Anterior cingulate cortex (tissue), 58 donors: ENCODE measurements at places on chromosomes 11 and 22.

DNA sequence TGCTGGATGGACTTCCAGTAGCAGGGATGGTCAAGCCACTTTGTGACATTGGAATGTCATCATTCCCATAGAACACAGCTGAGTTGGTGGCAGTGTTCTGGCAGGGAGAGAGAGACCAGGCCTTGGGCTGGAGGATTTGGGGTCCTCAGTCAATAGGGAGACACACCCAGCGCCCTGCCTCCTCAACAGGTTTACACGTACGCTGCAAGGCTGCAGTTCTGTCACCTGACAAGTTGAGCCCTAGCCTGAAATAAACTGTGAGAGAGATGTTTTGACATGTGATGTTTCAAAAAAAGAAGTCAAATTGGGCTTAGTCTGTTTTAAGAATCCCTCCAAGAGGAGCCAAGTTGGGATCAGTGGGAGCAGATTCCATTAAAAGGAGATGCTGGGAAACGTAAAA, 42.9 kb upstream of the CRYBB3 start:
- no peak for DNase-seq

GRCh38 chr11:44348114-44348513, 38.2 kb upstream of the ALX4 start:
- no peak for DNase-seq

DNA sequence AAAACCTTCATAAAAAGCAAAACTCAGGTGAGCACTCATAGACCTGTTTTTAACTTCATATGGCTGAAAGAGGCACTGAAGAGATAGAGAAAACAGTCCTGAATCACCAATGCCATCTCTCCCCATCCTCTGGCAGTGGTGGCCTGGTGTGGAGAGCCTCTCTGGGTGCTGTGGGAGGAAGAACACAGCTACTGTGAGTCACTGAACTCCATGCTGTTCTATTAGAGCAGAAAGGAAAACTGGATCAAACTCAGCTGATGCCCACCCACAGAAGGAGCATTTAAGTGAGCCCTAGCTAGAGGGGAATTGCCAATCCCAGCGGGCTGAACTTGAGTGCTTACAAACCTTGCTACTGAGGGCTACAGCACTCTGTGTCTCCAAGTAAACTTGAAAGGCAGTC, 115.3 kb upstream of the SESN3 start:
- DNase-seq, result no peak

- no peak for DNase-seq
Measured at GRCh38 chr22:36293606-36294292, 40.8 kb downstream of the APOL1 start.

DNA sequence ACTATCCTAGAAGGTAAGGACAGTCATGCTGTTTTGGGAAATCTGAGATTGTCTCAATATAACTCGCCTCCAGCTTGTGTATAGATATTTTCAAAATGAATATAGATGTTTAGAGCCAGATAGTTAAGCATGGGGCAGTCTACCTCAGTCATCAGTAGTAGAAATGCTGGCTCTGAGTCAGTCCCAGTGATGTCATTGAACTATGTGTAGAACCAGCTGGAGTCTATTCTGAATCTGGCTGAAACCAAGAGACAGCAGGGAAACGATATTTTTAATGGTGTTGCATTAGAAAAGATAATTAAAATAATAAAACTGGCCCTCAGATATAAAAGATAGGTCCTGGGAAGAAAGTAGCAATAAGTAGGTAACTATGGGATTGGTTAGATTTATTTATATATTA, 25.9 kb downstream of the PIWIL4 start:
- no peak for DNase-seq

GRCh38 chr11:59025097-59025496, 61.0 kb upstream of the GLYATL1B start:
- no peak for DNase-seq

DNA sequence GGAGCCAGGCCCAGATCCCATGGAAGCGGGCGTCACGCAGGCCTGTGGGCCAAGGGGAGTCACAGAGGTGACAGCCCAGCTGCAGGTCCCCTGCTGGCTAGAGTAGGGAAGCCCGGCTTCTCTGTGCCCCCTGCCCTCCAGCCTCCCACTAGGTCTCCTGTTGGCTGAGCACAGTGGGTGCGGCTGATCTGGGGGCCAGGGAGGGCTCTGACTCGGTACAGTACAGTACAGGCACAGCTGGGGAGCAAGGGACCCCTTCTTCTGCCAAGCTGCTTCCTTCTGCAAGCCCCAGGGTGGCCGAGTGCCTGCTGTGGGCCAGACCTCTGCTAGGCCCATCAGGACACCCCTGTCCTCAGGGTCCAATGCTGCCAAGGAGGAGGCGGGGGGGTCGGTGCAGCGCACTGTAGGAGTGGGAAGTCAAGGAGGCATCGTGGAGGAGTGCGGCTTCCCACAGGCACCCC, 10.1 kb downstream of the SUSD2 start:
- no peak for DNase-seq

GRCh38 chr11:16921019-16921418, 93.2 kb downstream of the PLEKHA7 start:
- DNase-seq, result no peak

DNA sequence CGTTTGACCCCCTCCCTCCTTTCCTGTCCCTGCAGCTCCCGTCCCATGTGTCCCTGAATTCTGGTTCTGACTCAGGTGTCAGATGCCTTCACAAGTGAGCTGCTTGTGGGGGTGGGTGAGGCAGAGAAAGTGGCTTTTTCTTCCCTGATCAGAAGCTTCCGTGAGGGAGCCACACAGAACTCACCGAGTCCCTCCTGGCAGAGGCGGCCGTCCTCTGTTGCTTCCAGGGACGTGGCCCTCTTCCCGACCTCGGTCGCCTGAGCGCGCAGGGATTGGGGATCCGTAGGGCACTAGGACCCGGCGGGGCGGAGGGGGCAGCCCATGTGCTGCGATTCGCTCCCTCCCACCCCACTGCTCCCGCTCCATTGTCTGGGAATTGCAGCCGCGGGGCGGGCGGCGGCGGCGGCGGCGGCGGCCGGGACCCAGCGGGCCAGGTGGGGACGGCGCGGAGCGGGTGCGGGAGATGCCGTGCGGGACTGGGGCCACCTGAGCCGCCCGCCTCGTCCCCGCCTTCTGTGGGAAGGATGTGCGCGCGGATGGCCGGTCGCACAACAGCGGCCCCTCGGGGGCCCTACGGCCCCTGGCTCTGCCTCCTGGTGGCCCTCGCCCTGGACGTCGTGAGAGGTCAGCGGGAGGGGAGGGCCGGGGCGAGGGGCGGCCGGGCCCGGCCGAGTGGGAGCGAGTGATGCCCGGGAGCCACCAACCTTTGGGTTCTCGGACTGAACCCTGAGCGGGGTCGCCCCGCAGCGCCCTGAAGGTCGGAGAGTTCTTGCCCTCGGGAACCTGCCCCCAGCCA, at the start of gene TMEM132A:
Gene TMEM132A, plus strand, starts transcription at position 351 of the 796 bp plus-strand sequence. Its CDS starts 174 bp downstream, at position 525.
- peak; percentile 59 for DNase-seq

GRCh38 chr22:19051381-19052072, 70.7 kb downstream of the DGCR2 start:
- DNase-seq, result no peak

GRCh38 chr11:61994981-61995380, 27.5 kb upstream of the FTH1 start:
- DNase-seq, result no peak

GRCh38 chr22:22198751-22199150, 45.8 kb upstream of the VPREB1 start:
- no peak for DNase-seq

DNA sequence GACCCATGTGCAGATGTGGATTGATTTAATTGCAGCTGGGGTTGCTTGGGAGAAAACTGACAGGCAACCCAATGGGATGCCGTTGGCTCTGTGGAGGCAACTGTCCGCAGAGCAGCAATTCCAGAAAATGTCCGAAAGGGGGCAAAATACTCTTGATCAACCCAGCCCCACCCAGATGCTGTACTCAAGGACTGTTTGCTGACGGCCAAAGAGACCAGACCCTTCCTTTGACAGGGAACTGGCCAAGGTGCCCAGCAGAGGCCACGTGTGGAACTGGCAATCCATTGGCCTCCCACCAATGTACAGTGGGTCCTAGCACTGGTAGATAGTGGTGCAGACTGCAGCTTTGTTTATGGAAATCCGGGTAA, 29.7 kb upstream of the KCNA4 start:
- DNase-seq, result no peak

GRCh38 chr11:79087238-79087960, 353.4 kb downstream of the TENM4 start:
- no peak for DNase-seq

GRCh38 chr11:115695677-115696364, 191.6 kb upstream of the CADM1 start:
- no peak for DNase-seq

DNA sequence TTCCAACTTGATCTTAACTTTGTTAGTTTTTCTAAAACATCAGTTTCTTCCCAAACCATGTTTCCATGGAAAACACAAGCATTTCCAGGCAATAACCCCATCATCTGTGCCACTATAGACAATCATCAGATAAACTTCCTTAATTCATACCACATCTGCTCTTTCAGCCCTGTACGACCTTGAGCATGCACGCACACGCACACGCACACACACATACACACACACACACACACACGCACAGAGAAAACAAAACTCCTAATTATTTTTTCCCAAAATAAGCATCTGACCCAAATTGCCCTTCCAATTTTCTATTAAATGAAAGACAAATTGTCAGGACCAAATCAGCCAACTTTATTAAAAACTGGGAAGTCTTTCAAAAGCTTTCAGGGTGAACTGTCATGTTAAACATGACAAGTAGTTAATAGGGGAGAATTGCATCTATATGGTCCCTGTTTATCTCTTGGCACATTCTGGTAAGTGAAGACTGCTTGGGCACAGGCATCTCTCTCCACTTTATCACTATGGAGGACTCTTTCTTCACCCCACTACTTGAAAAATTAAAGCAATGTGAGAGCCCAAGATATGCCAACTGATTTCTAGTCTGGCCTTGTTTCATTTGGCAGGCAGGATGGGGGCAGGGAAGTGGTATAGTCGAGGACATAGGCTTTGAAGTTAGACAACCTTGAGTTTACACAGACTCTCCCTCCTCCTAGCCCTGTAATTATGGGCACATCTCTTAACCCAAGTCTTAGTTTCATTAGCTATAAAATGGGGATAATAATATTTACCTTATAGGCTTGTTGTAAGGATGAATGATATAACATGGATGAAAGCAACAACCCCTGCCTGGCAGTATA, 15.1 kb downstream of the ADM start:
- no peak for DNase-seq

- DNase-seq, result no peak
Measured at GRCh38 chr22:49502126-49502826, 325.4 kb downstream of the BRD1 start.

- no peak for DNase-seq
Measured at GRCh38 chr11:16216831-16217230, 139.5 kb downstream of the SOX6 start.

GRCh38 chr11:113779496-113779895, at the start of gene CLDN25:
Gene CLDN25, plus strand, starts transcription at chr11:113779796. Its CDS starts 0 bp downstream, at chr11:113779796.
- DNase-seq, result no peak

- DNase-seq, result peak; percentile 74
Measured at GRCh38 chr11:66022401-66023185, 3.7 kb downstream of the CATSPER1 start.

DNA sequence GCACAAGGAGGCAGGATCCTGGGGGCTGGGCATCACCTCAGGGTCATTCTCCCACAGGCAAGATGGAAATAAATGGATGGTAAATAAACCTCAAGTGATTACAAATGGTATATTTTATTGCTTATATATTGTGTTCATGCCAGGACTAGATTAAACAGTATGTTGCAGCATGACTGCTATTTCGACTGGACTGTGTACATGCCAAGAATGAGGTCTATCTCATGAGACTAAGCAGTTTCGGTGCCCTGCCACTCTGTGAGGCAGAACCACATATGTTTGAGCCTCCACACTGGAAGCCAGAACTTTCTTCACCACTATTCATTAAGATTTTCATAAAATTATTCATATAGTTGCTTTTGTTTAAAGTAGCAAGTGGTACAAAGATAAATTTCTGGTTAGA, 140.2 kb downstream of the DDX10 start:
- no peak for DNase-seq

- DNase-seq, result no peak
Measured at GRCh38 chr11:1458340-1459218, 28.0 kb downstream of the MOB2 start.

DNA sequence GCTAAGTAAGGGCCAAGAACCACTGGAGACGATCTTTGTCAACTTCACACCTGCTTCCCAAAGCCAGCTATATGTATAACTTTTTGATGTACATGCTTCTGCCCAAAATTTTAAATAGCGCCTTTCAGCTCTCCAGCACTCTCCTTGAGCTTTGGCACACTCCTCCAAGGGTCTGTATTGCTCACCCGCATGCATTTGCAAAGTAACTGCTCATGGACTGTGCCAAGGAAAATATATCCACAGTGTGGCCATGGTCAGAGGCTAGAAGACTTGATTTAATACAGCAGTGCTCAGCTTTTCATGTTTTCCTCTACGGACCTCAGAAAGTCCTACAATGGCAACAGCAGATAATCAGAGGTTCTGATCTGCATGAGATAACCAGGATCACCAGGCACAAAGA, 550.1 kb downstream of the SOX6 start:
- DNase-seq, result no peak

DNA sequence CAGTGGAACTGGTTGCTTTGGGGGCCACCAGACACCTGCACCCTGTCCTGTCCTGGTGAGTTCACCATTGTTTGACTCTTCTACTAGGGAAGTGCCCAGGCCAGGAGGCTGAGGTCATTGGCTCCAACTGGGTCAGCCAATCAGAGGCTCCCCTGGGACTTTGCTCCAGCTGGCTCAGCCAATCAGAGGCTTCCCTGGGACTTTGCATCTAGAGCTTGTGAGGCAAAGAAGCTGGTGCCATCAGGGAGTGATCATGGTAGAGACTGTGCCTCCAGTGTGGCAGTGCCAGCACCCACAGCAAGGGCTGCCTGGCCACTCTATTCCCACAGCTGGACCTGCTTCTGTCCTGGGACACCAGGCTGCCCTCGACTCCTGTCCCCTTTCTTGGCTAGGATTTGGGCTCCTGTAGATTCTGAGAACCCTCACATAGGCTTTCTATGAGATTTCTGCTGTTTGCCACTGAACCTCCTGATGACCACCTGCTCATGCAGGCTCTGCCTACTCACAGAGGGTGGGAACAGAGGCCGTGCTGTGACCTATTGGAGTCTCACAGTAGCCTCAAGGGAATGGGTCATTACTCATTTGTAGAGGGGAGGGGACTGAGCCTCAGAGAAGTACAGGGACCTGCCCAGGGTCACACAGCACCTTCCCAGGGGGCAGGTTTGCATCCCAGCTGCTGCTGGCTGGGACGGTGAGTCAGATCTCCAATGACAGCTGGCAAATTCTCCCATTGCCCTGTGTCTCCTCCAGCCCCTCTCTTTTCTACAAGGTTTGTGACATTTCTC, 59.2 kb upstream of the SHISAL1 start:
- DNase-seq, result no peak

- no peak for DNase-seq
Measured at GRCh38 chr11:130909650-130910049, 6.6 kb downstream of the SNX19 start.
